NCI-H69 (cell line): ENCODE measurements at places on chromosomes 16 and 17.

DNA sequence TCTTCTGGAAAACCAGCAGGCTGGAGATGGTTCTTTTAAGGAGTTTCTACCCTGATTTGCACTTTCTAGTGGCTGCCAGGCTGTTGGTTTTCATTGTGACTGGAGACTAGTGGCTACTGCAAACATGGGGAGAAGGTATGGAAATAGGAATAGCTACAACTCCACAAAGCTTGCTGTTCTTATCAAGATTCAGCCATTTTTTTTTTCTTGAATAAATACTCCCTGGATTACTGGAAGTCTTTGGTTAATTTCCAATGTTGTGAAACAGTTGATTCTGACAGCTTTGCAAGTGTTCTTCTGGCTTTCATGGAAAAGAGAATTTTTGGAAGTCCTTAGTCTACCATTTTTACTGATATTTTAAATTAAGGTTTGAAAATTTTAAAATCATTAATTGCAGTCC, 277.7 kb downstream of the HS3ST3A1 start:
- DNase-seq: no peak

GRCh38 chr16:118857-119256, 19.6 kb downstream of the NPRL3 start:
- DNase-seq: no peak

DNA sequence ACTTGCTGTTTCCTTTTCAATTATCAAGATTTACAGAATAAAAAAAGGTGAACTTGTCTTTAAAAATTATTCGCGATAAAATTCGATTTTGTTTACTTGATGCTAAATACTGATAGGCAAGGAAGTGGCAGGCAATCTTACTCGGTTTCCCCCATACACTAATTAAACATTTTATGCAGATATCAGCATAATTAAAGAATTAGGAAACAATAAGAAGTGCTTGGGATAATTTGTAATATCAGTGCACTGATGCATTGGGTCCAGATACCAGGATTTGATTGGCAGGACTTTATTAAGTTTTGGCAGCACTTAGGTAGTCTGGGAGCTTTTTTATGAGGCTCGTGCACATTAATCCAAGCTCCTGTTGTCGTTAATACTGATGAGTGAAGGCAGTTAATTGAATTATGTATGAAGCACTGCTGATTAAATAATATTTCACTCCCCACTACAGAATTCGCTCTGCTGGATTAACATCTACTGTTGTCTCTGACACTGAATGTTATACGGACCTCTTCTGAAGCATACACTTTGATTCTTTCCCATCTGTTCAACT, 165.6 kb downstream of the CA10 start:
- no peak for DNase-seq

DNA sequence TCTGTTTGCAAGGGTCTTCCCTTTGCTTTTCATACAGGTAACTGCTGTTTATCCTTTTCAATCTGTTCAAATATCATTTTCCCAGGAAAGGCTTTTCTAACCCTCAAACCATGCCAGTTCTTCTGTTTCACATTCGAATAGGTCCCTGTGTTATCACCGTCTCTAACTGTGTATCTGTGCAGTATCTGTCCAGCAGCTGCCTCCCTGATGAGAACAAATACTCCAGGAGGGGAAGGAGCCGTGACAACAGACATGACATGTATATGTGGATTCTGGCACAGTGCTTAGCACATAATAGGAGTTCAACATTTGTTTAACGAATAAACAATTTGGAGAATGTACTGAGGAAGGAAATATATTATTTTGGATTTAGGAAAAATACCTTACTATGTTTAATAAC, 95.7 kb downstream of the STX8 start:
- DNase-seq: no peak

- DNase-seq: no peak
These were observed 220.1 kb upstream of the MPHOSPH6 start for GRCh38 chr16:82389956-82390650.
